ENCODE measurements at places on chromosomes 7 and 10. TPM values are rescaled to one million over a fixed set of nuclear protein-coding genes. Genes with fewer than 3 reads are reported as not detected.

DNA sequence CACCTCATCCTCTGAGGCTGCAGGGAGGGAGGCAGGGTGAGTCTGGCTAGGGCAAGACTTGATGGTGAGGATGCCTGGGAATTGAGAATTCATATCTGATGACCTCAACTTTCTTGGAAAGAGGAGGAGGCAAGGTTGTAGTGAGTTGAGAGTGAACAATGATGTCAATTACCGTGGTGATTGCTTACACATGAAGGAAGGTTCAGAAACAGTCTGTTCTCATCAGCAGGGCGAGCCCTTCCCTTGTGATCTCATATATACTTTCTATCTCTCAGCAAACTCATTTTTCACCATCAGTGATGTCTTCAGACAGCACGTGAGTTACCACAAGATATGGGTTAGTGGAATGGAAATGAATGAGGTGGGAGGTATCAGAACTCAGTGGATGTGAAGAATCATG, 20.1 kb upstream of the COL13A1 start:
- H3K36me3 ChIP-seq = no peaks in the 10 kb centered on the region
- no peak overlapping the region for H3K27ac ChIP-seq
- no peak overlapping the region for H3K4me3 ChIP-seq
- no peaks in the 10 kb centered on the region for H3K27me3 ChIP-seq

- no peak overlapping the region for H3K4me3 ChIP-seq
- H3K36me3 ChIP-seq = no peaks in the 10 kb centered on the region
- H3K27me3 ChIP-seq = no peaks in the 10 kb centered on the region
- no peak overlapping the region for H3K27ac ChIP-seq
- DNase-seq = no peak
Observed at GRCh38 chr10:119398996-119399395, 143.5 kb downstream of the RGS10 start.

- no peak overlapping the region for H3K27ac ChIP-seq
- no peak for DNase-seq
- peaks cover 11% of the 10 kb centered on the region for H3K4me1 ChIP-seq
- no peak overlapping the region for H3K4me3 ChIP-seq
Observed at GRCh38 chr7:95066737-95067530, 159.5 kb downstream of the PPP1R9A start.

- peaks cover 14% of the 10 kb centered on the region for H3K4me1 ChIP-seq
- DNase-seq = peak; percentile 78
- H3K27ac ChIP-seq = peak overlapping the region; percentile 75
- no peaks in the 10 kb centered on the region for H3K27me3 ChIP-seq
- no peak overlapping the region for H3K4me3 ChIP-seq
Observed at GRCh38 chr7:140542228-140542603, 62.9 kb upstream of the MKRN1 start.

DNA sequence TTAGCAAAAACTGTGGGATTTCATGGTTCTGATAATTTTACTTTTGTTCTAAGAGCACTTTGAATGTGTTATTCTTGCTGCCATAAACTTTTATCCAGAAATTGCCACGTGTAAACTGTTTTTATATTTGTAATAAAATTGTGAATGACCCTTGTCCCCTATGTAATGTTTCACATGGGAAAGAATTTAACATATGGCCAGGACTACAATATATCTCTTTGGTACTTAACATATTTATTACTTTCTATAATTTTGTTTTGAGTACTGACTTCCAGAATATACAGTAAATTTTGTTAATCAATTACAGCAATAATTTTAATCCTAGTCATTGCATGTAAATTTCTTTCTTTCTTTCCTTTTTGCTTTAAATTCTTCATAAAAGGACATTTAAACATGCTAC, 735.0 kb upstream of the PHF14 start:
- no peak overlapping the region for H3K27ac ChIP-seq
- no peaks in the 10 kb centered on the region for H3K4me1 ChIP-seq
- DNase-seq = no peak
- no peak overlapping the region for H3K4me3 ChIP-seq
- H3K27me3 ChIP-seq = no peaks in the 10 kb centered on the region

- H3K36me3 ChIP-seq = peaks cover 46% of the 10 kb centered on the region
- H3K27ac ChIP-seq = no peak overlapping the region
- H3K4me1 ChIP-seq = no peaks in the 10 kb centered on the region
- no peaks in the 10 kb centered on the region for H3K27me3 ChIP-seq
- H3K4me3 ChIP-seq = no peak overlapping the region
Observed at GRCh38 chr10:12179606-12180170, 16.0 kb downstream of the NUDT5 start.

GRCh38 chr10:111354859-111355258, 278.0 kb downstream of the ADRA2A start:
- no peak overlapping the region for H3K4me3 ChIP-seq
- H3K36me3 ChIP-seq = no peaks in the 10 kb centered on the region
- H3K27ac ChIP-seq = no peak overlapping the region
- no peaks in the 10 kb centered on the region for H3K27me3 ChIP-seq

DNA sequence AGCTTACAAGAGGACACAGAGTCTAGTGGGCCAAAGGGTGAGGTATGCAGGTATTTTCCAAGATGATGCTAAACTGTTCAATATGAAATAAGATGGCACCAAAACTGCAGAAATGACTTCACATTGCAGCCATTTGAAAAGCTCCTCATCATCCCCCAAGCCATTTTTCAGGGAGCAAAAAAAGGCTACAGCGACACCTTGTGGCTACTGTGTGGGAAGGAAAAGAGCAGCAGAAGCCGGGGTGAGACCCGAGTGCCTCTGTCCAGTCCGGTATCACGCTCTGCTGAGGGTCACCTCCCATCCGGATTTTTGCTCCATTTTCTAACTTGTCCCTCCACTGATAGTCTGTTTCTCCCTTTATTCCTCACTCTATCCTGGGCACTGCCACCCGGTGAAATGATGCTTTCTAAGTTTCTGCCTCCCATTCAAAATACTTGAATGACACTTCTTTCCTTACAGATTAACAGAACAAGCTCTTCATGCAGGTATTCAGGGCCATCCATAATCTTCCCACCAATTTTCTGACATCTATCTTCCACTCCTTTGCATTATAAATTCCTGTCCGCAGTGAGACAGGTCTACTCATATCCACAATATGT, 220.2 kb downstream of the DGKI start:
- no peaks in the 10 kb centered on the region for H3K27me3 ChIP-seq
- no peak overlapping the region for H3K4me3 ChIP-seq
- H3K36me3 ChIP-seq = no peaks in the 10 kb centered on the region
- DNase-seq = peak; percentile 73
- H3K27ac ChIP-seq = no peak overlapping the region

DNA sequence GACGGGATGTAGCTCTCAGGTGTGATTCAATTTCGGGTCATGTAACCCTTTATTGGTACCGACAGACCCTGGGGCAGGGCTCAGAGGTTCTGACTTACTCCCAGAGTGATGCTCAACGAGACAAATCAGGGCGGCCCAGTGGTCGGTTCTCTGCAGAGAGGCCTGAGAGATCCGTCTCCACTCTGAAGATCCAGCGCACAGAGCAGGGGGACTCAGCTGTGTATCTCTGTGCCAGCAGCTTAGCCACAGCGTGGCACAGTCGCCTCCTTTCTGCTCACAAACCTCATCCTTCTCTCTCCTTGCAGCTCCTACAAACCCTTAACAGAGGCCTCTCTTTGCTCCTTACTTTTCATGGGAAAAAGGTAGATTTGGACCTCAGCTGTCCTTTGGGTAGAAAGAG, 197.5 kb upstream of the PRSS58 start:
- no peak overlapping the region for H3K4me3 ChIP-seq
- H3K36me3 ChIP-seq = no peaks in the 10 kb centered on the region
- no peaks in the 10 kb centered on the region for H3K27me3 ChIP-seq

DNA sequence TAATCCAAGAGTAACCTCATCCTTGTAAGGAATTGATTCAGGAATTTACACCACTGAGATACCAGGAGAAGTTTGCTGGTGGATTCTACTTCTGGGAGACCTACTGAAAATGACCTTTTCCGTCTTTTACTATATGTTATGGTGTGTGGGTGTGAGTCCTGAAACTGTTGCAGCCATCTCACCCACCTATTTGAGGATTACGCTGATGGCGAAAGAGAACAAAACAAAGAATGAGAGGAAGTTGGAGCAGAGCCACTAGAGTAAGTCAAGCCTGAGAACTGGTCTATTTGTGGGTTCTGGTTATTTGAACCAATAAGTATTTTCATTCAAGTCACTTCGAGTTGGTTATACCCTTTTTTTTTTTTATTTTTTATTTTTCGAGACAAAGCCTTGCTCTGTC, 12.7 kb upstream of the ABCC2 start:
- no peaks in the 10 kb centered on the region for H3K36me3 ChIP-seq
- H3K4me1 ChIP-seq = no peaks in the 10 kb centered on the region
- DNase-seq = no peak
- no peak overlapping the region for H3K4me3 ChIP-seq
- no peak overlapping the region for H3K27ac ChIP-seq

GRCh38 chr10:101451667-101452069, 97.7 kb downstream of the BTRC start:
- no peak overlapping the region for H3K4me3 ChIP-seq
- no peaks in the 10 kb centered on the region for H3K36me3 ChIP-seq
- peaks cover 21% of the 10 kb centered on the region for H3K4me1 ChIP-seq
- H3K27ac ChIP-seq = no peak overlapping the region

Gene ZNF248
- total RNA-seq = 15.3 TPM

Gene HIF1AN
- total RNA-seq = 11.3 TPM

Gene NPY4R2
- total RNA-seq = not detected

Gene PHYHIPL
- total RNA-seq = 23.4 TPM

Gene RAB11FIP2
- 15.0 TPM for total RNA-seq

Gene ENTPD1
- total RNA-seq = 13.7 TPM

Gene ASB15
- total RNA-seq = not detected

Gene KLLN
- 1.3 TPM for total RNA-seq

Gene CFAP69
- total RNA-seq = 0.42 TPM

Gene TMEM26
- 2.0 TPM for total RNA-seq
